Effector memory CD8-positive, alpha-beta T cell (primary cell): ENCODE measurements at places on chromosomes 1 and 21.

DNA sequence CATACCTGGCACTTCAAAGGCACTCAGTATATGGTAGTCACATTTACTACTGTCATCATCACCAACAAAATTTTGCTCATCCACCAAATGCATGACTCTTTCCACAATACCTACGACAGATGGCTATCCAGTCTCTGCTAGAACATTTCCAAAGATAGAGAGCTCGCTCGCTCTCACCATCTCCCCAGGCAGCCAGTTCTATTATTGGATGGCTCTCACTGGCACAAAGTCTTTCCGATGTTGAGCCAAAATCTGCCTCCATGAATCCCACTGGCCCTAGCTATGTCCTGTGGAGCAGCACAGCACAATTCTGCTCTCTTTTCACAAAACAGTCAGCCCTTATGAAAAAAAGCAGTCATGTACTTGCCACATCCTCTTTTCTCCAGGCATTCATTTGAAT, 102.1 kb downstream of the DAB1 start:
- DNase-seq = no peak

DNA sequence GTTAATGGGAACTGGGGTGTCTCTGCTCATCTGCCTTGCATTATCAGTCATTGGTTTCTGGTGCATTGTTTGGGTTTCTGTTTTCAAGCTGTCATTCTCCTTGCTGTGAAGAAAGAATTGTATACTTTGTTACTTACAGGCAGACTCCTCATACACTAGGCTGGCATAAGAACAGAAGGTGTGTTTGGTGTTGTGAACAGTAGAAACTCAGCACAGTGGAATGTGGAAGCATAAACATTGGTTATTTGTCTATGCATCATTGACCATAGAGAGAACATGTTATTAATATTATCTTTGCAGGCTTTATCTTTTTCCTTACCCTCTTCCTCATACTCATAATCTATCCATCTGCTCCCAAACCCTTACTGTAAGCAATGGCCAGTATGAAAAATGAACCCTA, 18.2 kb downstream of the C1orf87 start:
- DNase-seq = no peak

GRCh38 chr1:169529068-169529642, 43.4 kb upstream of the SLC19A2 start:
- DNase-seq = no peak

DNA sequence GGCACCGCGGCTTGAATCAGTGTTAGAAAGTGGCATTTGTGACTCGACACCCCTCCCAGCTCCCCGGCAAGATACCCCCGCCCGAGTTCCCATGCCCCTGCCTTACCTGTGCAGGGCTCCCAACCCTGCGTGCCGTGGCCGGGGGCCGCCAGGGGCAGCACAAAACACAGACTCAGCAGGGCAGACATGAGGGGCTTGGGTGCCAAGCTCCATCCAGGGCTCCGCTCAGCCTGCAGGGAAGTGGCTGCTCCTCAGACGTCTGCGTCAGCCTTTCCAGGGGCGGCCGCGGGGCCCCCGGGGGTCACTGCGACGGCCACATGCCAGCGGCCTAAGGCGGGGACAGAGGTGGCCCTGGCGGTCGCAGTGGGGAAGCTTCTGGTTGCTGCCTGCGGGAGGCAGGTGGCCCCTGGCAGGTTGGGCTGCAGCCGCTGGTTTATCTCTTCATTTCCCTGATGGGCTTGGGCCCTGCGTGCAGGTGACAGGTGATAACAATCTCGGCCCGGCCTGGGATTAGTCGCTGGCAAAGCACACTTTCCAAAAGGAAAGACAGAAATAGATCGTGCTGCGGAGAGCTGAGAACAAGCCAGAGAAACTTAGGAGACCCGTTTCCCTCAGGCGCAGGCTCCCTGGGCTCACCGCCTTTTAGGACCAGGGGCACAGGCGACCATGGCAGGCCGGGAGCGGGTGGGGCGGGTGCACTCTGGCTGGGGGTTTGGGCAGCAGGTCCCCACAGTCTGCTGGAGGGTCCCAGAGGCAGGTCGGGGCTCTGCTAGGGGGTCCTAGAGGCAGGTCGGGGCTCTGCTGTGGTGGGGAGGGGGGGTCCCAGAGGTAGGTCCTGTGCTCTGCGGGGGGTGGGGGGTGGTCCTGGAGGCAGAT, at the start of gene TSPEAR:
TSPEAR (minus strand) TSS at position 246 of the 876 bp plus-strand sequence; CDS start at position 188, 58 bp downstream.
- DNase-seq = no peak

DNA sequence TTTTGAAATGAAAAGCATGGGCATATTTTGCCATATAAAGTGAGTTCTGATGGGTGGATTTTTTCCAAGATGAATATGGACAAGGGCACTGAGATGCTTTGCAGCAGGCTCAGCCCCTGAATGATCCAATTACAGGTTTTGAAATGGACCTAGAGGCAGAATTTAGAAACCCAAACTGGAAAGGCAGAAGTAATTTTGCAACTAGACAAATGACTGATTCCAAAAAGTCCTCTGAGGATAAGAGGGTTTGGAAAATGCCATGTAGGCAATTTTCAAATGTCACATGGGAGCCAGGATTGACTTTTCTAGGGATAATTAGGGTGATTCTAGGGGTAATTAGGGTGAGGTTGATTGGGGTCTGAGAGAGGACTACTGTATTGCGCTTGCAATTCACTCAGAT, 148.9 kb upstream of the ZNF648 start:
- no peak for DNase-seq

DNA sequence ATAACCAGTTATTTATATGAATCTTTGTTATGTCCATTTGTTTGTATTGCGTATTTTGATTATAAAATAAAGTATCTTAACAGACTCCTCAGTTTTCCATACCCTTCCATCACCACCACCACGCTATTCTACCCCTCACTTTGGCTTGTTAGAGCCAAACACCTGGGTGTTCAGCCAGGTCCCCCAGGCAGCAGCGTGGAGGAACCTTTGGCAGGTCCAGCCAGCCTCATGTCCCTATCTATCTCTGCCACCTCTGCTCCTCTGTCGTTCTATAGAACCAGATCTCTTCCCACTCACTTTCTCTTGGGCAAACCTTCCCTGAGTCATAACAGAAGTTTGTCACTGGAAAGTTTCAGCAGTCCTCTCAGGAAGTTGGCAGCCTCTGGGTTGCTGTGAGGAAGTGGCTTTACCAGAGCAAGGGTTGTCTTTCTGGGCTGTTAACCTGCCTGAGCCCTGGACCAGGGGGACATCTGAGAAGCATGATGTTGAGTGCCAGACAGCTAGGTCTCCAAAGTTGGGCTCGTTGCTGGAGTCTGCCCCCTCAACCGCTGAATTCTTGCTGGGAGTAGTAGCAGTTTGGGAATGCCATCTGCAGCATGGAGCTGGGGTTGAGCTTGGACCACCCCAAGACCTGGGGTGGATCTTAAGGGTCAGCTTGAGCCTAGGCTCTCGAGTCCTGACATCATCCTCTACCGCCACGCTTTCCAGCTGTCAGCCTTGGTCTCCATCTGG, 996 bp upstream of the SH3BGRL3 start:
- DNase-seq = no peak
